ENCODE measurements at places on chromosomes 6 and 20.

- no peak for DNase-seq
Measured at GRCh38 chr6:113049190-113049589, 702.1 kb downstream of the RFPL4B start.

DNA sequence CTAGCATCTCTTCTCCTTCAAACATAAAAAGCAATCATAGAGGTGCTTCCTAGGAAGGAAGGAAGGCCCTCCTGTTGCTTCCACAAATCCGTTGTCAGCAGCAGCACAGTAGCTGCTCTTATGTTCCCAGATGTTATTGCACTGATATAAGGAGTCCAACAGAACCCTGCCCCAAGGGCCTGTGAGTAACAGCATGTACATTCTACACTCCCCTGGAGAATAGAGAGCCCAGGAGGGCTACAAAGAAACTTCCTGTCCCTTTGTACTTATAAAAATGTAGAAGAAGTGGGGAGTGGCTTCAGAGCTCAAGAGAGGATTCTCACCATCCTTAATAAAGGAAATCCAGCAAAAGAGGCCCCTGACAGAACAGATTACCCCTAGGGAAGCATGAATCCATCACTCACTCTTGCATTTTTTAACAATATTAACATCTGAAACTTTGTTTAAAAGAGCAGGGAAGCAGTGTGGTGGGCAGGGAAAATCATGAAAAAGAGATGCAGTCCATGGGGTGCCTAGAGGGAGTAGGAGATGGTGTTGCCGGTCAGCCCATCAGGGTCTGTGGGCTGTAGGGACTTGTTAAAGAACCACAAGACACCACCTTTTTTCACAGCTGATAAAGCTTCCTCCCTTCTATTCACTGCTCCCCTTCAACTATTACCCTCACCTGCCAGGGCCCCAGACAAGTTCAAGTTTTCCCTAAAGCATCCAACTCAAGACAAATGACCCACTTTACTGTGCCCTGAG is 104.5 kb upstream of the ADGRF1 start:
- DNase-seq = no peak

DNA sequence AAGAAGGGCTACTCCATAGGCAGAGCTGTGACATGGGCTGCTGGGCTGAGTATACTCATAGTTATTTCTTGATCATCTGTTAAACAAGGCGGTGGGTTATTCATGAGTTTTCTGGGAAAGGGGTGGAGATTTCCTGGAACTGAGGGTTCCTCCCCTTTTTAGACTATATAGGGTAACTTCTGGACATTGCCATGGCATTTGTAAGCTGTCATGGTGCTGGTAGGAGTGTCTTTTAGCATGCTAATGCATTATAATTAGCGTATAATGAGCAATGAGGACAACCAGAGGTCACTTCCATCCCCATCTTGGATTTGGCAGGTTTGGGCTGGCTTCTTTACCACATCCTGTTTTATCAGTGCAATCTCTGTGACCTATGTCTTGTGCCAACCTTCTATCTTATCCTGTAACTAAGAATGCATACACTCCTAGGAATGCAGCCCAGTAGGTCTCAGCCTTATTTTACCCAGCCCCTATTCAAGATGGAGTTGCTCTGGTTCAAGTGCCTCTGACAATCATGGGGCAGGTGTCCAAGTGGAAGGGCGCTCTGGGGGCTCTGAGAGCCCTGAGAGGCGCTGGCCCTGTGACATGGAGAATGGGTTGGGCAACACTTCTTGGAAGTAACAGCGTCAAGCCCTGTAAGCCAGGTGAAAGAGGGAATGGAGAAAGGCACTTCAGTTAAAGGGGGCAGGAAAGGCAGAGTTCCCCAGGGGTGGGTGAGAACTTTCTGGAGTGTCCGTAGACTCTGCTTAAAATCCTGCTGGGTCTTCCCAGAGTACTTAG is 354.2 kb upstream of the SULF2 start:
- no peak for DNase-seq

- no peak for DNase-seq
Measured at GRCh38 chr20:51666126-51666525, 102.1 kb downstream of the ATP9A start.

GRCh38 chr6:139919107-139920026 is 544.9 kb upstream of the CITED2 start:
- DNase-seq = no peak

- DNase-seq = no peak
Measured at GRCh38 chr6:157064502-157064901, 258.8 kb downstream of the TMEM242 start.

DNA sequence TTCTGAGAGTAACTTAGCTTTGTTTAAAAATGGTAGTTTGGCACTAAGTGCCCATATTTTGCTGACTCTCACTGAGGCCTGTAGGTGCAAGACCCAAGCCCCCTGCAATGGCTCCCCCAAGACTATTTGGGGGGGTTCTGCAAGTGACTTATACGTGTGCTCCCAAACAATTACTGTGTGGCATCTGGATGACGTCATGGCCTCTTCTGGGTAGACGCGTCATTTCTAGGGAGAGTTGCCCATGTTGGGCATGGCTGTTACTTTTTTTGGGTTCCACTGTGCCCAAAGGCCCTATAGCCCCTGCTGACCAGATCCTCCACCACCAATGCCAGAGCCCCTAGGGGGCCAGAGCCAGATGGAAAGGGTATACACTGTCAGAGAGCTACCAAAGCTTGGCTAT is 110.3 kb upstream of the MYLIP start:
- no peak for DNase-seq

GRCh38 chr6:107864226-107865127 is 40.4 kb upstream of the SCML4 start:
- DNase-seq = no peak

GRCh38 chr6:84763003-84763885 is 1.2 kb downstream of the TBX18 start:
- no peak for DNase-seq

DNA sequence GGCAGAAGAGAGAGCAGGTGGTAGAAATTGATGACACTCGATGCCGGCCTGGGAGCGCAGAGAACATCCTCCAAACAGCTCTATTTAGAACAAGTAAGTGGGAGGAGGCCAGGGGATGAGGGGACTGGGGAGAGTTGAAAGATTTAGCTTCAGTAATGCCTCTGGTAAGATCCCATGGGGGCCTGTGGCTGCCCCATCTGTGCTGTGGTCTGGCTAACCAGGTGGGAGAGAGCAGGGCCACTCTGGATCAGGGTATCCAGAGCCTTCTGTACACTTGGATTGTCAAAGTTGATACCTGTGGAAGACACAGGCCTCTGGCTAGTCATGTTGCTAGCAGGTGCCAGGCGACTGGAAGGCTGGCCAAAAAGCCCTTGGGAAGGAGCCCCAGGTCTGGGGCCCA is 27.6 kb downstream of the NCOA5 start:
- DNase-seq = no peak

DNA sequence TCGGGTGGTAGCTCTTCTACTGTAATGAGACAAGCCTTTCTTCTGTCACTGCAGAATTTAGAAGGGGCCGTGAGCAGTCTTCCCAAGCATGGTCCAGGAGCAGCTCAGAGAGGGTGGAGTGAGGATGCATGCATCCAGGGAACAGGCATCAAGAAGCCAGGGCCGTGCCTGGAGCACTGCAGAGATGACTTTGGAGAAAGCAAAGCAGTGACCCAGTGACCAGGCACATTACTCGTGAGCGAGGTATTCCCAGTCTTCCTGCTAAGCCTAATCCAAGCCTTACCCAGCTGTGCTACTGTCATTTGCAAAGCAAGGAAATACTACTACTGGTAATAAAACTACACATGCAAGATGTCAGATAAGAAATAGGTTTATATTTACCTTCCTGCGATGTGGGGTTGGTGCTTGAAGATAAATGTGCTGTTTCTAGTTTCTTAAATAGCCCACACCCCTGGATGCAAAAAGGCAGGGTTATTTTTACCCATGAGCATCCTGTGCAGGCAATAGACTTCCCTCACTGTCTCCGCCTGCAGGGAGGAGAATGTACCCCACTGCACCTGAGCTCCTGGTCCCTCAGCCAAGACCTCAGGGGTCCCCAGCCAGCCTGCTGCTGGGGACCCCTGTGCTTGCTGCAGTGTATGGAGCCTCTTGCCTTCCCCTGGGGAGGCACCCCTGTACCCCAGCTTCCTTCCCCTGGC is 62.9 kb downstream of the SSR1 start:
- DNase-seq = no peak

- no peak for DNase-seq
Measured at GRCh38 chr20:34999782-35000181, 44.1 kb downstream of the MYH7B start.

DNA sequence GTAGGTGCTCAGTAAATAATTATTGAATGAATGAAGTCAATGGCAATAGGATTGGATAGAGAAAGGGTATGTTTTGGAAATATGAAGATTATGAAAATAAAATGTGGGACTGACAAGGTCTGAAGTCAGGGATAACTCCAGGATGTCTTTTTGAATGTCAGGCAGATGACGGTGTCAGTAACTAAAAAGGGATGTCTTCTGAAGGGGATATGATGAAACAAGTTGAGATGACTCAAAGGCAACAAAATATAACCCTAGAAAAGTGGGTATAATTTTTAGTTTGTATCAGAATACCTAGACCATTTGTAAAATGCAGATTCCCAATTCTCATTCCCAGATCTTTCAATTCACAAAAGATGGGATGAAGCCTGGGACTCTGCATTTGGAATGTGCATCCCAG is 257.3 kb upstream of the SGK1 start:
- no peak for DNase-seq

DNA sequence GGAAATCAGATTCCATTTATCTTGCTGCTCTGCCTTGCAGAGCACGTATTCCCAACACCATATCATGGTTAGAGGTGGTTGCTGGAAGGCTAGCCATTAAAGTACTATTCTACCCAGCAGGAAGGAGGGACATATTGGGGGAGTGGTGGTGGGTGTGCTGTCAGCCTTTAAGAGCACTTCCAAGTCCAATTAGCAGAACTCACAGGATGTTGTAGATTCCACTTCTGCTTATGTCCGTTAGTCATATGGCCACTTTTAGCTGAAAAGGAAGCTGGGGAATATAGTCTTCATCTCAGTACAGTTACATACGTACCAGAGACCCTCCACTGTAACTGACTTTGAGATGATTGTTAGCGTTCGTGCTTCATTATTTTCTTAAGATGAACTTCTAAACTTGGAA is 94.4 kb downstream of the SAMD3 start:
- no peak for DNase-seq

- DNase-seq = no peak
Measured at GRCh38 chr6:82840571-82840970, 225.1 kb downstream of the UBE3D start.

- no peak for DNase-seq
Measured at GRCh38 chr6:152094992-152095592, 287.6 kb downstream of the ESR1 start.

- DNase-seq = no peak
Measured at GRCh38 chr6:10999994-11000393, 44.1 kb downstream of the ELOVL2 start.

GRCh38 chr6:159608961-159609651 is 83.9 kb downstream of the SOD2 start:
- DNase-seq = no peak

DNA sequence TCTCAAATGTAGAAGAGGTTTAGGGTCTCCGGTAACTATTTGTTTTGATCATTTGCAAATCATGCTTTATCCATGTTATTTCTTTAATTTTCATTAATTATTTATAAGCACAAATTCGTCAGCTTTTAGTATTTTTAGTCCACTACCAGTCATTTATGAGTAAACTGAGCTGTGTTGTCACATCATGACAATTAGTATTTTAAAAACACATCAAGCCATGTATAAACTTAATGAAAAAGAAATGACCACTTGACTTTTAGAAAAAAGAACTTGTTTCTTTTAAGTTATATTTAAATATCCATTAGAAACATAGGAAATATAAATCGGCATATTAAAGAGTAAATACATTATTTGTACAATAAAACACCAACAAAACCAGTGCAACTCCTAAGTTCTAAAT is 2.8 kb downstream of the NKX2-4 start:
- no peak for DNase-seq

GRCh38 chr6:163751032-163751525 is 336.6 kb downstream of the QKI start:
- DNase-seq = no peak

DNA sequence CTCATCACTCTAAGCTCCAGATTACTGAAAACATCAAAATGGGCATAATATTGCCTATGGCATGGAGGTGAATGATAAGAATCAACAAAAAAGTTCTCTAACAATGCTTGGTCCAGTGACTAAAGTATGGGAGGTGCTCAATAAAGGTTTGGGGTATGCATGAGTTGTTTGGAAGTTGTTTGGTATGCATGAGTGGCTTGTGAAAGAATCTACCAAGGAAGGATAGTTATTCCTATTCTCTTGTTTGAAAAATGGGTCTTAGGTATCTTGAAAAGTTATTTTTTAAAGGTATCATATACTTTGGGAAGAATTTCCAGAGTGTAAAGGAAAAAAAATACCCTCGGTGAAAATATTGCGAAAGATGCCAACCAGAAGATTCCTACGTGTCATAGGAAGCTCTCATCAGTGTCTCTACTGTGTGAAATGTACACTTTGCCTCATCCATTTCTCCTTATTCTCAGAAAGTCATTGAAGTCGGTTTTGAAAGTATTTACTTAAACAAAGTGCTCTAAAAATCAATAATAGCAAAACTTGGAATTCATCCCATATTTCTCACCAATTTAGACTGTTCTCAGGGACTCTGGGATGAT is 449.8 kb downstream of the ADGRB3 start:
- no peak for DNase-seq

DNA sequence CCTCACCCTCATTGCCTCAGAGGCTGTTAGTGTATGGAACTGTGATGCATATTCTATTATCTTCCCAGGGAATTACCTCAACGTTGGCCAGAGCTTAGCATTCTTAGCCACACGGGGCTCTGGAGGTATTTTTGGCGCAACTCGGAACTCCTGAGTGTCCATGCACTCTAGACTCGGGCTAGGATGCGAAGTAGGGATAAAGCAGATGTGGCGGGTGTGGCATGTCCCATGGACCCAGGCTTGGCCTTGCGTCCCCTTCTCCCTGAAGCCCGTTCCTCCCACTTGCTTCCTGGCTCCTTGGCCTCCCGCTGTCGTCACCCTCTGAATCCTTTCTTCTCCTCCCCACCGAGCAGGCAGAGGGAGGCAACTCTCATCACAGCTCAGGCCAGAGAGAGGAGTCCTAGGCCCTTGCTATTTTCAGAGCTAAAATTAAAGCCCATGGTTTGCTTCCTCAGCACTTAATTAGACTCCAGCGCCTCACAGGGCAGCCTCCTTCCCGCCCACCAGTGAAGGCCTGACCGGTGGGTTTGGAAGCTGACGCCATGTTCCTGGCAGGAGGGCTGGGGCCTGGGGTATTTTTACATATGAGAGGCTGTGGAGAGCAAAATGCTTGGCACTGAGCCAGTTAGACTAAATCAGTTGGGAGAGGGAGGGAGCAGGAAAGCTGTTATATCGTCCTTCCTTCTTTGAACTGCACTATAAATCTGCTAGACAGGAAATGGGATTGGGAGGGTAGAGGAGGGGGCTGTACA is 138.7 kb downstream of the FOXO3 start:
- no peak for DNase-seq

All from head of caudate nucleus (tissue), 42 donors.